Thyroid gland (tissue), 4 donors: ENCODE measurements at places on chromosomes 3 and 15. TPM values are rescaled to one million over a fixed set of nuclear protein-coding genes. Genes with fewer than 3 reads are reported as not detected.
A peak's percentile ranks its signal among the peaks of the same experiment; 100 is the strongest.

Gene KIF7
- 8.6 TPM for total RNA-seq

Gene TERC
- 291 TPM for total RNA-seq

Gene SI
- total RNA-seq, result not detected

- no peak for DNase-seq
- no peaks in the 10 kb centered on the region for H3K4me1 ChIP-seq
- no peaks in the 10 kb centered on the region for H3K27me3 ChIP-seq
- H3K4me3 ChIP-seq, result no peak overlapping the region
Observed at GRCh38 chr3:168475704-168476103, 380.0 kb upstream of the GOLIM4 start.

- H3K27ac ChIP-seq, result no peak overlapping the region
- DNase-seq, result no peak
- no peaks in the 10 kb centered on the region for H3K27me3 ChIP-seq
- H3K4me3 ChIP-seq, result no peak overlapping the region
- H3K36me3 ChIP-seq, result no peaks in the 10 kb centered on the region
- H3K4me1 ChIP-seq, result peaks cover 5% of the 10 kb centered on the region
Observed at GRCh38 chr3:42495393-42495792, 7.0 kb upstream of the VIPR1 start.

Gene SH3GL3
- 0.40 TPM for total RNA-seq

GRCh38 chr3:197354568-197355001 lies 56.2 kb upstream of the DLG1 start:
- no peaks in the 10 kb centered on the region for H3K36me3 ChIP-seq
- peaks cover 38% of the 10 kb centered on the region for H3K4me1 ChIP-seq
- H3K27ac ChIP-seq, result peak overlapping the region; percentile 78
- peak; percentile 84 for DNase-seq

- DNase-seq, result no peak
- H3K27ac ChIP-seq, result no peak overlapping the region
- H3K36me3 ChIP-seq, result no peaks in the 10 kb centered on the region
- H3K27me3 ChIP-seq, result no peaks in the 10 kb centered on the region
- H3K4me3 ChIP-seq, result no peak overlapping the region
Observed at GRCh38 chr3:46599590-46599989, 12.7 kb upstream of the FAM240A start.

- DNase-seq, result no peak
- no peak overlapping the region for H3K27ac ChIP-seq
- H3K27me3 ChIP-seq, result no peaks in the 10 kb centered on the region
- no peaks in the 10 kb centered on the region for H3K4me1 ChIP-seq
- H3K36me3 ChIP-seq, result peaks cover 5% of the 10 kb centered on the region
Observed at GRCh38 chr3:123276346-123277006, 74.7 kb downstream of the SEC22A start.

DNA sequence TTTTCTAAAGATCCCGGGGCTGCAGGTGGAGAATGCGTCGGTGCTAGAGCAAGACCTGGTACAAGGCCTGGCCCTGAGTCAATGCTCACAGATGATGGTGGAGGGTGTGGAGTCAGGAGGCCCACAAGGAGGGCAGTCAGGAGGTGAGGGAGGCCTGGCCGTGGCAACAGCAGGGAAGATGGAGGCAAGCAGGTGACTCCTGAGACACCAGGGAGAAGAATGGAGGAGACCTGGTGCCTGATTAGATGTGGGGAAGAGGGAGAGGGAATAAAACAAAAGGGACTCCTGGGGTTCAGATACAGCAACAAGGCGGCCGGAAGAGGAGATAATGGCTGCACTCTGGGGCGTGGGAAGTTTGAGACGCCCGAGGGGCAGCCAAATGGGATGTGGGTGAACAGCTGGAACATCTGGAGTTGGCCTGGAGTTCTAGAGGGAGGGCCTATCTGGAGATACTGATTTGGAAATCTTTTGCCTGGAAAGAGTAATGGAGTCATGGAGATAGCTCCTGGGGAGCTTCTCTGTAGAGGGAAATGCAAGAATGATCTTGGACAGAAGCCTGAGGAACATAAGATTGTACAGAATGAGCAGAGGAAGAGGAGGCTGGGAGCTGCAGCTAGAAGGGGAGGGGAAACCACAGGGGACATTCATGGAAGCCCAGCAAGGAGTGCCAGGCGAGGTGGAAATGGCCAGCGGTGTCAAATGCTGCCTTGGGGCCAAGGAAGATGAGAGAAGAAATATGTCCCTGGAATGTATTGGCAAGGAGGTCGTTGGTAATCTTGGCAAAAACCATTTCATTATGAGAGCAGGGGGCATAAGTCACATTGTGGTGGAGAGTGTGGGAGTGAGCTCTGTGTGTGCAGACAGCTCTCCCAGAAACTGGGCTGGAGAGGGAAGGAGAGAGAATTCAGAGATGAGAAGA lies 67.5 kb upstream of the CORO2B start:
- no peaks in the 10 kb centered on the region for H3K4me1 ChIP-seq
- no peaks in the 10 kb centered on the region for H3K36me3 ChIP-seq
- H3K27ac ChIP-seq, result no peak overlapping the region
- no peak for DNase-seq

GRCh38 chr15:94375997-94376396 lies 144.6 kb downstream of the MCTP2 start:
- no peaks in the 10 kb centered on the region for H3K4me1 ChIP-seq
- H3K27me3 ChIP-seq, result no peaks in the 10 kb centered on the region
- DNase-seq, result no peak
- H3K4me3 ChIP-seq, result no peak overlapping the region

Gene SLC12A8
- 111 TPM for total RNA-seq

Gene PEX11A
- total RNA-seq, result 17.8 TPM

GRCh38 chr3:71432044-71432975 lies 151.2 kb downstream of the FOXP1 start:
- peak overlapping the region; percentile 65 for H3K27ac ChIP-seq
- DNase-seq, result no peak
- H3K4me3 ChIP-seq, result no peak overlapping the region
- H3K4me1 ChIP-seq, result peaks cover 58% of the 10 kb centered on the region

GRCh38 chr3:26574766-26575165 lies 47.8 kb upstream of the LRRC3B start:
- H3K27me3 ChIP-seq, result no peaks in the 10 kb centered on the region
- no peak for DNase-seq
- no peak overlapping the region for H3K4me3 ChIP-seq
- H3K4me1 ChIP-seq, result no peaks in the 10 kb centered on the region
- no peaks in the 10 kb centered on the region for H3K36me3 ChIP-seq

DNA sequence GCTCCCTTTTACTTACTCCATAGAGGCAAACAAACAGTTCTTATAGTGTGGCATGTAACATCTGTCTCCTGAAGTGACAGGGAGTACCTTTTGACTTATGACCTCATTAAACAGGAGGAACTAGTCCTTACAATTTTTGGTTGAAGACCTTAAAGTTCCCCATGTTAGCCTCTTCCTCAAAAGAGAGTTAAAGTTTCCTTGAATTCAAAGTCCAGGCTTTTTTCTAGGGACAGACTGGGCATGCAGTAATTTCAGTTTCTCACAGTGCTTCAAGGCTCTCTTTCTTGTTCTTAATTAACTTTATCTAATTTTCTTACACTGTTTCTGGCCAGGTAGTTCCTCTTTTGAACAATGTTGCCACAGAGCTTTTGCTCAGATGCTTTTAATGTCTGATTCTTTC lies 12.1 kb downstream of the GOLM2 start:
- H3K4me1 ChIP-seq, result peaks cover 9% of the 10 kb centered on the region
- no peaks in the 10 kb centered on the region for H3K27me3 ChIP-seq
- DNase-seq, result no peak
- H3K4me3 ChIP-seq, result no peak overlapping the region
- H3K27ac ChIP-seq, result no peak overlapping the region
- H3K36me3 ChIP-seq, result no peaks in the 10 kb centered on the region

- peaks cover 7% of the 10 kb centered on the region for H3K36me3 ChIP-seq
- DNase-seq, result peak; percentile 74
- no peaks in the 10 kb centered on the region for H3K27me3 ChIP-seq
Observed at GRCh38 chr3:37028329-37028728, 35.0 kb downstream of the MLH1 start.

DNA sequence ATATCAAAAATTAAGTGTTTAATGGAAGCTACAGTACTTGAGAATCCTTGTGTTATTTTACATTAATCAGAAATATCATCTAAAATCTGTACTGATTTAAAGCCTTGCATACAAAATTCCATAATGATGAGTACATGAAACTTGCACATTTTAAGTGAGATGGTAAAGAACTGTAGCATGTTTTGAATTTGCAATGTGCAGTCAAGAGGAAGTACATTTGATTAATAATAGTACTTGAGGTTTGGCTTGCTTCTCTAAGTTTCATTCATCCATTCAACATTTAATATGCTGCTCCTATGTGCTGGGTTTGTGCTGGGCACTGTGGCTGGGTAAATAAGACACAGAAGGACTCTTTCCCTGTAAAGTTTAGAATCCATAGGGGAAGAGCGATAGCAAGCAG lies 332.3 kb downstream of the CNTN3 start:
- no peaks in the 10 kb centered on the region for H3K4me1 ChIP-seq
- H3K27me3 ChIP-seq, result no peaks in the 10 kb centered on the region
- DNase-seq, result no peak
- H3K4me3 ChIP-seq, result no peak overlapping the region
- H3K36me3 ChIP-seq, result no peaks in the 10 kb centered on the region
- H3K27ac ChIP-seq, result no peak overlapping the region

GRCh38 chr3:119524931-119525662 lies 26.8 kb downstream of the TIMMDC1 start:
- DNase-seq, result no peak
- H3K4me1 ChIP-seq, result no peaks in the 10 kb centered on the region
- H3K27me3 ChIP-seq, result no peaks in the 10 kb centered on the region

GRCh38 chr15:20643829-20644425 lies 102.3 kb upstream of the GOLGA6L6 start:
- no peaks in the 10 kb centered on the region for H3K4me1 ChIP-seq
- H3K27me3 ChIP-seq, result no peaks in the 10 kb centered on the region
- H3K27ac ChIP-seq, result no peak overlapping the region

DNA sequence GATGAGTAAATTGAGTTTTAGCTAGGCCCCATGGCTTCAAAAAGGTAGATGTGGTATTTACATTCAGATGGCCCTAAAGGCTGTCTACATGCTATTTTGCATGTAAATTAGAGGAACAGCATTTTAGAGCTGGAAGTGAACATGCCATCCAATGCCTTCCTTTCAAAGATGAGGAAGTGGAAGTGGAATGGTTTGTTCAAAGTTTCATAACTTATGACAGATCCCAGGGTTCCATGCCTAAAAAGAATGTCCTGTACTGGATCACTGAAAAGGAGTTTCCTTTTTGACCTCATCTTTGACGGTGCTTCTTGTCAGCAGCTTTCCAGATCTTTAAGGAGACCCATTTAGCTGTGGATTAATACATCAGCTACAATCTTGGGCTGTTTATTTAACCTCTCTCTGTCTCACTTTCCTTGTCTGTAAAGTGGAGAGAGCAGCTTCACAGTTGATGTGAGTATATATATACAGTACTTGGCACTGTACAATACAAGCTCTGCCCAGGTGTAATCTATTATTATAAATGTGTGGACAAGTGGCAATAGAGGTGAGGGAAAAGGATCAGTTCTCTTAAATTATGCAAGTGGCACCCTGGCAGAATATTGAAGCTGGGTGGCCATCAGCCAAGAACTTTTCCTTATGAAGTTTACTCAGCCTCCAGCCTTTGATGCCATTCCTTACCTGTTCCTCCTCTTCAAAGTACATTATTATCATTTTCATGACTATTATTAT lies 68.7 kb upstream of the GOLGA8B start:
- H3K27me3 ChIP-seq, result no peaks in the 10 kb centered on the region

DNA sequence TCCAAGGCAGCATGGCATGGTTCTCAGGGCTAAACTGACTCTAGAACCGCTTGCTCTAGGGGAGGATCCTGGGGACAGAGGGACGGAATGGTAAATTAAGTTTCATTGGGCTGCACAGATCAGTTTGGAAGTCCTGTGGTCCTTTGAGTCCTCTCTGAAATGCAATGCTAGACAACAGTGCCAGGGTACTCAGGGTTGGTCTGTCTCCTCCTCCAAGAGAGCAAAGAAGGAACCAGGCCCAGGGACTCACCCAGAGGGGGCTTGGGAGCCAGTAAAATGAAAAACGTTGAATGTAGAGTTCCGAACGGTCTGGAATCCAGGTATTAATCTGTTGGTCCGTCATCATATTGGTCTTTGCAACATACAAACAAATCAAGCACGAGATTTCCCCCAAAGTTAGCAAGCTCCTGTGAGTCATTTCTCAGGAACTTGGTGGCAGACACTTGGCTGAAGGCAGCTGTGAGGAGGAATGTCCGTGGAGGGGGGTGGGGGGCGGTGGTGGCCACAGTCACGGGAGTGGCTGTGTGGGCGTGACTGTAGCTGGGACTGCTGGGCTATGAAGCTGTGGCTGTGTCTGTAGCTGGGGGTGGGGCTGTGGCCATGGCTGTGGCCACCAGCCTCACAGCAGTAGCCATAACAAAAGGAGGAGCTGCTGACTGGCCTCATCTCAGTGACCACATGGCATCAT lies 361.0 kb downstream of the SHQ1 start:
- DNase-seq, result peak; percentile 62
- no peaks in the 10 kb centered on the region for H3K36me3 ChIP-seq
- no peaks in the 10 kb centered on the region for H3K27me3 ChIP-seq
- H3K4me3 ChIP-seq, result no peak overlapping the region

DNA sequence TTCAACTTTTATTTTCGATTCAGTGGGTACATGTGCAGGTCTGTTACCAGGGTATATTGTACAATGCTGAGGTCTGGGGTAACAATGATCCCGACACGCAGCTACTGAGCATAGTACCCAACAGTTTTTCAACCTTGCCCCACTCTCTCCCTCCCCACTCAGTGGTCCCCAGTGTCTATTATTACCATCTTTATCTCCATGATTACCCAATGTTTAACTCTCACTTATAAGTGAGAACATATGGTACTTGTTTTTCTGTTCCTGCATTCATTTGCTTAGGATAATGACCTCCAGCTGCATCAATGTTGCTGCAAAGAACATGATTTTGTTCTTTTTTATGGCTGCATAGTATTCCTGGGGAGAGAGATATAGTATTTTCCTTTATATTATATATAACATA lies 75.7 kb upstream of the EPHB3 start:
- H3K36me3 ChIP-seq, result no peaks in the 10 kb centered on the region
- H3K4me1 ChIP-seq, result no peaks in the 10 kb centered on the region
- peaks cover 5% of the 10 kb centered on the region for H3K27me3 ChIP-seq
- no peak overlapping the region for H3K27ac ChIP-seq
- H3K4me3 ChIP-seq, result no peak overlapping the region

Gene XCR1
- not detected for total RNA-seq

- H3K36me3 ChIP-seq, result no peaks in the 10 kb centered on the region
- no peaks in the 10 kb centered on the region for H3K4me1 ChIP-seq
- H3K27me3 ChIP-seq, result no peaks in the 10 kb centered on the region
- H3K4me3 ChIP-seq, result no peak overlapping the region
Observed at GRCh38 chr3:31996195-31996594, 14.6 kb downstream of the ZNF860 start.

Gene CELF6
- total RNA-seq, result 8.6 TPM

Gene CALML4
- total RNA-seq, result 3.0 TPM

GRCh38 chr15:70321172-70321819 lies 223.6 kb upstream of the TLE3 start:
- no peaks in the 10 kb centered on the region for H3K27me3 ChIP-seq
- H3K4me1 ChIP-seq, result peaks cover 9% of the 10 kb centered on the region
- H3K27ac ChIP-seq, result no peak overlapping the region

GRCh38 chr3:8485141-8485870 lies 16.3 kb upstream of the LMCD1 start:
- H3K27ac ChIP-seq, result no peak overlapping the region
- H3K27me3 ChIP-seq, result no peaks in the 10 kb centered on the region
- H3K4me3 ChIP-seq, result no peak overlapping the region
- H3K4me1 ChIP-seq, result peaks cover 10% of the 10 kb centered on the region

GRCh38 chr3:88584451-88584850 lies 434.7 kb downstream of the C3orf38 start:
- H3K27me3 ChIP-seq, result no peaks in the 10 kb centered on the region
- H3K36me3 ChIP-seq, result no peaks in the 10 kb centered on the region
- no peak overlapping the region for H3K27ac ChIP-seq
- no peaks in the 10 kb centered on the region for H3K4me1 ChIP-seq

Gene ROBO2
- total RNA-seq, result not detected

GRCh38 chr3:151765685-151766084 lies 32.0 kb downstream of the AADACL2 start:
- H3K27me3 ChIP-seq, result no peaks in the 10 kb centered on the region
- no peak for DNase-seq
- H3K4me1 ChIP-seq, result peaks cover 9% of the 10 kb centered on the region

Gene TIMP4
- 35.3 TPM for total RNA-seq
